Transverse colon (tissue), 4 donors: ENCODE measurements at places on chromosomes 5 and 9.

- DNase-seq: no peak
These were observed 179.9 kb upstream of the KIF2A start for GRCh38 chr5:62126090-62126489.

DNA sequence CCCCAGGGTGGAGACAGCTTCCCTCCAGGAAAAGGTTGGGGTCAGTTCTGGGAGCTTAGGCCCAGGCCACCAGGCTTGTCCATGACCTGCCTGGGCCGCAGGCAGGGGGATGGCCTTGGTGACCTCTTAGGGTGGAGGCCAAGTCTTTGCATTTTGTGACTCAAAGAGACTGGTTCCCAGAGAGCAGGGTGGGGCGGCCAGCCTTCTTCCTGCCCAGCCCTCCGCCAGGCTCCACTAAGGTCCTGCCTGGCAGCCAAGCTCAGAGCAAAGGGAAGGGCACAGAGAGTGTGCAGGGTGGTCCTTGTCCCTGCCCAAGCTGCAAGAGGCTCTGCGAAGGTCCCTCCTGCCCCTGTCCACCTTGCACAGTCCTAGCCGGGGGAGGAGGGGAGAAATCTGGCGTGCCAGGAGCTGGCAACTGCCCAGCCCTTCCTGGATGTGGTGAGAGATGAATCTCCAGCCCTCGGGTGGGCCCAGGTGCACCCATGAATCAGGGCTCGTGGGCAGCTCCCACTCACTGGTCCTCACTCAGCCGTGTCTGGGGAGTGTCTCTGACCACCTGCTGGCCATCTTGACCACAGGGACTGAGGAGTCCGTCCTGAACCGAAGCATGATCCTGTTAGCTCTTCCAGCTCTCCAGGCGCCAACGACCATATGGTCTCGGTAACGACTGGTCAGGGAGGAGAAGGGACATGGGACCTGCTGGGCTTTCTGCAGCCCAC lies 2.3 kb upstream of the PTGDS start:
- no peak for DNase-seq

GRCh38 chr5:51230336-51230735 lies 152.9 kb upstream of the ISL1 start:
- no peak for DNase-seq

DNA sequence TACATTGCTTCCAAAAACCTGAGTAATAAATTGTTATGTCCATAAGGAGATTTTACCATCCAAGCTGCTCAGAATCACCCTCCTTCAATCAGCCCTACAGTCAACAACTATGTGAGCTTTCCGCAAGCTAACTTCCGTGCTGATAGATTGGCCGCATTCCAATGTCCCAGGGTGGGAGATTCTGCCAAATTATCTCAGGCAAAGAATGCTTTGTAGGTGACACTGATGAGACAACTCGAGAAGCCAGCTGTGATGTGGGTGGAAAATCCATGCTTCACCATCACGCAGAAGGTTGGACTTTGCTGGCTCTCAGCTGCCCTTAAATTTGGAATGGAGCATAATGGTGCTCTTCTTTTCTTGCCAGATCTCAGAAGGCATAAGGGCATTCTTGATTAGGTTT lies 44.9 kb upstream of the HCN1 start:
- no peak for DNase-seq

GRCh38 chr5:65813174-65813573 lies 91.2 kb downstream of the NLN start:
- DNase-seq: no peak

- DNase-seq: no peak
These were observed 13.1 kb upstream of the RPL26L1 start for GRCh38 chr5:172946146-172946545.

DNA sequence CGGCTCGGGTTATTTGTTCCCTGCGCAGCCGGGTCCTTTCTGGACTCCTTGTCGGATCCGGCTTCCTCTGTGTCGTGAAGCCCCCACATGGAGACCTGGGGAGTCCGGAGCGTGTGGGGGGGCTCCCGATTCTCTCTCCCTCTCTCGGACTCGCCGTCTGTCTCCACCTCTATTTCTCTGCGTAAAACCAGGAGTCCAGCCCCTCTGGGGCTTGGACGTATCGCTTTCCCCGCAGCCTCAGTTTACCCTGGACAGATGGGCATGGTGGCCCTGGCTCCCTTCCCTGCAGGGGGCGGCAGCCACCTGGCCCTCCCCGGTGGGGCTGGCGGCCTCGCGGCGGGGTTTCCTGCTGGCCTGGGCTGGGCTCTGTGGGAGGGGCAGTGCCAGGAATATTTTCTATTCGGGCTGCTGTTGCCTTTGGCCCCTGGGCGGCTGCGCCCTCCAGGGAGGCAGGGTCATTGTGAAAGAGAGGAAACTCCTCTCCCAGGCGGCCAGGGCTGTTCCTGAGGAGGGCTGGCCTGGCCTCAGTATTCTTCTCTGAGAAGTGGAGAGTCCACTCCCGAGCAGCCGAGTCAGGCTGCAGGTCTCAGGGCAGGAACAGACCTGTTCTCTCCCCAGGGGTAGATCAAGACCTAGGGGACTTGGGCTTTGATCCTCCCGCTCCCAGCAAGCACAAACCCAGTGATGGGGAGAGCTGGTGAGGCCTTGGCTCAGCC lies 665 bp downstream of the ASS1 start:
- peak; percentile 78 for DNase-seq

- DNase-seq: no peak
These were observed 59.8 kb downstream of the FGF1 start for GRCh38 chr5:142626099-142626498.

DNA sequence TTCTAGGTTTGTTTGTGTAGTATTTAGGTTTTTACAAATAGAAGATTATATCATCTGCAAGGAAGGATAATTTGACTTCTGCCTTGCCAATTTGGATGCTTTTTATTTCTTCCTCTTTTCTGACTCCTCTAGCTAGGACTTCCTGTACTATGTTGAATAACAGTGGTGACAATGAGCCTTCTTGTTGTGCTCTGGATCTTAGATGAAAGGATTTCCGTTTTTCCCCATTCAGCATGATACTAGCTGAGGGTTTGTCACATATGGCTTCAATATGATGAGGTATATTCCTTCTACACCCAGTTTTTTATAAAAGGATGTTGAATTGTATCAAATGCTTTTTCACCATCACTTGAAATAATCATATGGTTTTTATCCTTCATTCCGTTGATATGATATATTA lies 101.4 kb downstream of the FBXO4 start:
- DNase-seq: no peak

GRCh38 chr5:143313298-143313852 lies 90.1 kb downstream of the NR3C1 start:
- DNase-seq: no peak

GRCh38 chr5:174794931-174795672 lies 70.7 kb downstream of the MSX2 start:
- no peak for DNase-seq

- no peak for DNase-seq
These were observed 5.2 kb upstream of the BASP1 start for GRCh38 chr5:17212191-17212590.

- no peak for DNase-seq
These were observed 28.8 kb downstream of the GARNL3 start for GRCh38 chr9:127293328-127293727.

GRCh38 chr9:101912698-101913097 lies 174.3 kb upstream of the GRIN3A start:
- DNase-seq: no peak

- no peak for DNase-seq
These were observed 36.5 kb downstream of the KIF2A start for GRCh38 chr5:62342476-62342837.

GRCh38 chr9:38619556-38620447 lies 594 bp downstream of the ANKRD18A start:
- DNase-seq: peak; percentile 46

DNA sequence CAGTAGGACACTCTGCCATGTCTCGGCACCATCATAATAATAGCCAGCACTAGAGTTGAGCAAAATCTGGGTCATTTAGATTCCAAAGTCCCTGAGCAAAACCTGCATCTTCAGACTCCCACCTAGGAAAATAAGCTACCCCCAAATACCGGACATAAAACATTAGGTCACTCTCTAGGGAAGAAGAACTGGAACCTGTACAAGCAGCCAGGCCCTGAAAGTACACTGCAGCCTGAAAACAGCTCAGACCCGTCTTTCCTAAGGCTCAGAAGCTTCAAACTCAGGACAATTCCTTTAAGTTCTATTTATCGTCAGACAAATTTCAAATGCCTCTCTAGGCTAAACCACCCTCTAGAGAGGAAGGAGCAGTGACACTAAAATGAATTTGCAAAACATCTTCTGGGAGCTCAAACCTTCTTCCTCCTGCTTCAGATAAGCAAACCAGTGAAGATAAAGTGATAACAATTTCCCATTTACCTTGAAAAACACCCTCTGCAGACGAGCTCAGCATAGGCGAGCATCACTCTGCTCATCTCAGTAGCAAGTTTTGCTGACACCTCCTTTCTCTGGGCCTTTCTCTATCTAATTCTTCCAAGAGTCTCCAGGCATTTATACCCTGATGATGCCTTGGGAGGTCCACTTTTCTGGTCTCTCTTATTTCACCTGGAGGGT lies 34.0 kb downstream of the ADAM19 start:
- DNase-seq: no peak

GRCh38 chr5:29568028-29568427 lies 1625.5 kb upstream of the CDH6 start:
- DNase-seq: no peak

DNA sequence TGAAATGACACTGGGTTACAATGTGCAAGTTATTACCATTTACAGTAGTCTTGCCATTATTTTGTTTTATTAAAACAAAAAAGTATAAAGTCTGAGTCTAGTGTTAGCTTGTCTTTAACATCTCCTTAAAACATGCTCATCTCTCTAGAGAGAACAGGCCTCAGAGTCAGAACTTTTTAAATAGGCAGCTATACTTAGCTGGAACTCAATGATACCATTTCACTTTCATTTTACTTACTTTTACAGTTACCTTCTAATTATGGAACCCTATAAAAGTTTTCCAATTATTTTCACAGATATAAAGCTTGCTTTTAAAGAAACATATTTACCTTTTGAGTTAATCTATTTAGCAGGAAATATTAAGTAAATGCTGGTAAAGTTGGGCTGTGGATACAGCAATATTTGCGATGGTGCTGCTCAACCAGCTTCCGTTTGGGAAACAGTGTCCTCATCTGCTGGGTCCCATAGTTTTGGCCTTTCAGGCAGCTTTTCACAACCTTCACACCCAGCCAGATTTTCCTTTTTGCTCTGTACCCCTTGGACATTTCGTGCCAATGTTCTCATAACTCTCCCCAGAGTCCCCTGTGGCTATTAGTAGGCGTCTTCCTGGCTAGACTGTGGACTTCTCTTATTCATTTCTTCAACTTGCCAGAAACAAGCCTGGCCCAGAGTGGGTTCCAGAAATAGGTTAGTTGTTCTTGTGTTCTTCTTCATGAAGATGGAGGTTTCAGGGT lies 36.3 kb upstream of the UBTD2 start:
- DNase-seq: no peak

DNA sequence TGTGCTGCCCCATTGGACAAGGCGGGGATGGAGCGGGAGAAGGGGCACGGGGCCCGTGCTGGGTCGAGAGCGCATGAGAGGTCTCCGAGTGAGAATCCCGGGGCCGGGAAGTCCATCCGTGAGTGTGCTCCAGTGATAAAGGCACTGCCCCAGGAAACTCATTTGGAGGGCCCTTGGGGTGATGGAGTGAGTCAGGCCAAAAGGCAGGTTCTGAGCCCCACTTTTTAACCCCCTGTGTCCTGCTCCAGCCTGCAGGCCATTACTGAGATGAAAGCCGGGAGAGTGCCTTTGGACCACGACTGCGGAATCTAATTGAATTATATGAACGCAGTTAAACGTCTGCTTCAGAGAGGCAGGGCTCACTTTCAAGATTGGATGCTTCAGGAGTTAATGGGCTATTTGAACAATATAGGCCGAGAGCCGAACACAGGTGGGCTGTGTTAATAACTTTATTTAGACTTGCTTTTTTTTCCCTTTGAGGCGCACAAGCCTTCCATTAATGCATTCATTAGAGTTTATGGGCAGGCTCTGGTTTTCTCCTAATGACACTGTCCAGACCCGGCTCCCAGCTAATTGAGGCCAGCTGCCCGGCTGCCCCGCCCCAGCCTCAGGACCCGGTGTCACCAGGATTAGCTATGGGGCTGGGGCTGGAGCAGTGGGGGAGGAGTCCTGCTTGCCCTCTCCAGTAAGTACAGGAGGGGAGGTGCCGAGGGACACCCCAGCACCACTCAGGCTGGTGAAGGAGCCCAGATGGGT lies 79.1 kb upstream of the LMX1B start:
- DNase-seq: no peak
